Esophagus (tissue), 2 donors: ENCODE measurements at places on chromosomes 4 and X. TPM values are rescaled to one million over a fixed set of nuclear protein-coding genes. Genes with fewer than 3 reads are reported as not detected.

Gene CENPVL2
- not detected for polyA plus RNA-seq

Gene TXK
- 0.61 TPM for polyA plus RNA-seq

Gene SYN1
- 0.14 TPM for polyA plus RNA-seq

Gene DOK7
- 0.29 TPM for polyA plus RNA-seq

Gene PABPC1L2A
- polyA plus RNA-seq = not detected

Gene AREG
- polyA plus RNA-seq = 12.8 TPM

Gene SH3RF1
- 1.8 TPM for polyA plus RNA-seq

Gene CYP2U1
- 0.77 TPM for polyA plus RNA-seq
